ENCODE measurements at places on chromosomes 1 and 21.

DNA sequence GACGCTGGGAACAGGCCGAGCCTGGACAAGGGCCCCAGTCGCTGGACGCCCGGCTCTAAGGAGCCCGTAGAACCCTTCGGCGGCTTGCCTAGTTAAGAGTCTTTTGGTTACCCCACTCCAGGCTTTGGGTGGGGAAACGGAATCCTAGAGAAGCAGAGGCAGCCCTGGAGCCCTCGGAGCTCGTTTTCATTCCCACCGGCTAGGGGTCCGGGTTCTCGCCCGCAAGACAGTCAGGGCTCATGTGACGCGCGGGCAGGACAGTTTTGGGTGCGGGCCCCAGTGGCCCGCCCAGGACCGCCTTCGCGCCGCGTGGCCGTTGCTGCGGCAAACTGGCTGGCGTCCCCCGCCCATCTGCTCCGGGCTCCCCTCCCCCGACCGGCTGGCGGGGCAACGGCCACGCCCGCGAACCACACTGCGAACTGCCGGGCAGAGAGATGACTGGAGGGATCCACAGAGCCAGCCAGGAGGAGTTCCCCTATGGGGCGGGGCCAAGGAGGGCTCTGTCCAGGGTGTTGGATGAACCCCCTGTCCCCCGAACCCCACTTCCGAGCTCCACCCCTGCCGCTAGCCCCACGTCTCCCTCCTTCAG is 829 bp upstream of the HES2 start:
- DNase-seq, result peak; percentile 70

GRCh38 chr1:110390096-110390495 is 730 bp downstream of the SLC16A4 start:
- no peak for DNase-seq

DNA sequence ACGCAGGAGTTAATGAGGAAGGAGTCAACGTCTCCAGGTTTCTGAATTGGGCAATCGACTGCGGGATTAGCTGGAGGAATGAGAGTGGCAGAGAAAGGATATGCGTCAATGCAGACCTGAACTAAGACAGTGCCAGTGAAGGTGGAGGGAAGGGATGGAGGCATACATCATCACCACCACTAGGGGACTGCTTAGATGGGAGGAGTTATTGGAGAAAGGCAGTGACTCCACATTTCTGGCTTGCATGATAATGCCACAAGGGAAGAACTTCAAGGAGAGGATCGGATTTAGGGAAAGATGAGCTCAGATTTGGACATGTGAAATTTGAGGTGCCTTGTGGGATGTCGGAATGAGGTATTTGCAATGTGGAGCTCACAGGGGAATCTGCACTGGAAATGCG is 17.5 kb downstream of the VASH2 start:
- DNase-seq, result no peak

DNA sequence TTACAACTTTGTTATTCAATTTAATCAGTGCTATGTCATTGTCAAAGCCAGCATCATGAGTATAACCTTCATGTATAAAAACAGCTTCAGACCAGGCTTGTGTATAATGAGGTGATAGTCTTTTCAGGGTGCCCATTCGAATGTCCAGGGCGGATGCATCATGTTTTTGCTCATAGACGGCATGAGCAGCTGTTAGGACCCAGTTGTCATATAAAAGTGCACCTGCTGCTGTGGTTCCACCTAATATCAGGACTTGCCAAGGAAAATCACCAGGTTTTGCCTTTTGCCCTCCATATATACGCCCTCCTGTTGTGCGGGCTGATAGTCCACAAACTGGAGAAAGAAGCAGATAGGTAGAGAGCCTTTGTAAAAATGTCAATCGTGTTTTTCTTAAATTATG is 14.9 kb downstream of the TARDBP start:
- no peak for DNase-seq

GRCh38 chr1:214664651-214665433 is 61.8 kb downstream of the CENPF start:
- no peak for DNase-seq

DNA sequence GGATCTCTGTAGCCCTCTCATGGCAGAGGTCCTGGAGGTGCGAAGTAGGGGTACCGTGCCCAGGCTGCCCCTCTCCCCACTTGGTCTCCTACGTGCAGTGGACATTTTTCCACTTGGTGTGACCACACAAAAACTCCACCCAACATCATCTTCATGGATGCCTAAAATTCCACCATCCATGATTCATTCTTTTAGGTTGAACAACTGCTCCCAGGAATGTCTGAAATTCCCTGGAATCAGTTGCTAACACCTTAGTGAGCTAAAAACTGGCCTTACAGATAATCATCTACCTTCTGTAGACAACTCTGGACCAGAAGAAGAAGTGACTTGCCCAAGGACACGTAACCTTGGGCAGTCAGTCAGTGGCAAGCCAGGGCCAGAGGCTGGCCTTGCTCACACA is 32.1 kb upstream of the CLIC4 start:
- no peak for DNase-seq

DNA sequence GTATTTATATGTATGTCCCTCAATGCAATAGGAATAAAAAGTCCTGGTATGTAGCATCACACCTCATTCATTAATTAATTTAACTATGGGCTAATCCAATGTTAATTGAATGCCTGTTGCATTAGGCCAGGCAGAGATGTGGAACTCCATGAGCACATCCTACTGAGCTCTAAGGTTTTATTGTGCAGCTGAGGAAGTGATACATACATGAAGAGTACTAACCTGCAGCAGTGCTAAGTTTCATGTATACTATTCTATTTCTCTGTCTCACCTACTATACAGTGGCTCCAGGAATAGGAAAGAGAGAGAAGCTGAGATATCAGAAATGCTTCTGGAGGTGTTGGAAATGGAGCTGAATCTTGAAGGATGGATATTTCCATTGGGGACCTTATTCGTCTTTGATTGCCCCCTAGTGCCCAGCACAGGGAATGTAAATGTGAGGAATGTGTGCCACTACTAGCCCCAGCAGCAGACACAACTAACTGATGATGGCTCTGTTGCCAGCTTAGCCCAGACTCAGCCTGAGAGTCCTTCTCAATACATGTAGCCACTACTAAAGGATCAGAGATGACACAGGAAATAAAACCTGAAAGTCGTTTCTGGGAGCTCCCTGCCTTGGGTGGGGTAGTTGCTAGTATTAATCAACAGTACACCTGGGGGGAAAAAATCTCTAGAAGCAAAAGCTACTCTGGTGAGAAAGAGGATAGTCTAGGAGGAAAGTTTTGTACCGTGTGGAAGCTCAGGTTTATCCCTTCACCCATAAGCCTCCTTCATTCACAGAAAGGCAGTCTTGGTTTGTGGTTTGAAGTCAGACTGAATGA is 173.3 kb upstream of the FOXD3 start:
- DNase-seq, result peak; percentile 58

DNA sequence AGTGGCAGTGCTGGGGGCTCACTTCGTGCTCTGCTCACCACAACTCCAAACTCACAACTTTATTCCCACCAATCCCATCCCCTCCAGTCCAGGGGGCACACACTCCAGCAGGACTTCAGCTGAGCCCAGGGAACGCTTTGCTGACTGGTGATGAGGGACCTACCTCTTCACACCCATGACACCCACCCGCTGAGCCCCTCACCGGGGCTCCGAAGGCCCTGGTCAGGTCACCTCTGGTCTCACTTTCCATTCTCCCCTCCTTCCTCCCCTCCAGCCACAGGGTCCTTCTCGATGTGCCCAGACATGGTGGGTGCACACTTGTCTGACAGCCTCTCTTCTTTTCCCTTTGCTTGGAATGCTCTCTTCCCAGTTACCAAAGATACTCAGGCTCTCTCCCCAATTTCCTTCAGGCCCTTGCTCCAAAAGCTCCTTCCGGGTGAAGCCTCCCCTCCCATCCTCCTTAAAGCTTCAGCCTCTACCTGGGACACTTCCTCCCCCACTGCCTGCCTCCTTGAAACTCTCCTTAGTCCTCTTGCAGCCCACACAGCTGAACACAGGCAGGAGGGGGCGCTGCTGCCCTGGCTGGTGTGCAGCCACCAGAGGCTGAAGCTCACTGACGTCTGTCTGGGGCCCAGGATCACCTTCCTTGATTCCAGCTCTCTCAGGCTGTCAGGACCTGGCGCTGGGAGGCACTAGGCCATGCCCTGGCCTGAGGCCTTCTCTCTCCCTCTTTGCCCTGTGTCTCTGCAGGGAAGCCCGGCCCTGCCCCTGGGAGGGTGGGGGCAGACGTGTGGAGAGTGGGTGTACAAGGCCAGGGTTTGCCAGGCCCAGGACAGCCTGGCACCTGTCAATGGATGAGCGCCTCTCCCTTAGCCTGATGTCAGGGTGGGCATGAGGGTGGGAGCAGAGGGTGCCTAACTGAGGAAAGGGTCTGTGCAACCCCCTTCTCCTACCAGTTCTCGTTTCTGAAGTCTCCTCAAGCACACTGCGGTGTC is 1.6 kb downstream of the KCNE1 start:
- DNase-seq, result peak; percentile 83

GRCh38 chr1:80211691-80212380 is 1205.3 kb upstream of the ADGRL4 start:
- DNase-seq, result no peak

DNA sequence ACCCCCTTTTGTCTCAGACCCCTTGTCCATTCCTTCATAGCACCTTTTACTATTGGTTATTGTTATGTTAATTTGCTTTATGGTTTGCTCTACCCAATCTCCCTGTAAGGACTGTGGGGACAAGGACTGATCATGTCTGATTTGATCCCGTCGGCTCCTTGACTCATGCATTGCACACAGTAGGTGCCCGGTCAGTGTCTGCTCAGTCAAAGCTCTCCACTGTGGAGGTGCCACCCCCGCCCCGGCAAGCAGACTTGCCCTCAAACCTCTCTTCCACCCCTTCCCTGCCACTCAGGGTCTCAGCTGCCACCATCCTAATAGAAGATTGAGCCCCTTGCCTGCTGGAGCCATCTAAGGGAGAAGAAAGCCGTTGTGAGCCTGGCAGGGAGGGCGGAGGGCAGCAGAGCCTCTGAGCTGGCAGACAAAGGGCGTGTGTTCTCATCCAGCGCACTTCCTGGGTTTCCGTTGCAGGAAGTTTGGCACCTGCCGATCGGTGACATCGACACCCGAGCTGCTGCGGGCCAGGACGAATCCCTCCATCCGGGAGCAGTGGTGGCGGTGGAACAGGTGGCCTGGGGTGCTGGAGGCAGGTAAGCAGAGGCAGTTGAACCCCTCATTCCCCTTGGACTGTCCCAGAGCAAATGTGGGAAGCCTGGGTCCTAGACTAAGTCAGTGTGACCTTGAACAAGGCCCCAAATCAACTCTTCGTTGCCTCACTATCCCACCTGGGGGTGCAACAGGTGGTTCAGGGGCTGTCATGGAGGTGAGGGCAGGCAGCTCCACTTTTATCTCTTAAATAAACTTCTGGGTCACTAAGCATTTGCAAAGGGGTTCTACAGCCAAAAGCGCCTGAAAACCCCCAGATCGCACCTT is 2.2 kb upstream of the FBLIM1 start:
- DNase-seq, result peak; percentile 52

DNA sequence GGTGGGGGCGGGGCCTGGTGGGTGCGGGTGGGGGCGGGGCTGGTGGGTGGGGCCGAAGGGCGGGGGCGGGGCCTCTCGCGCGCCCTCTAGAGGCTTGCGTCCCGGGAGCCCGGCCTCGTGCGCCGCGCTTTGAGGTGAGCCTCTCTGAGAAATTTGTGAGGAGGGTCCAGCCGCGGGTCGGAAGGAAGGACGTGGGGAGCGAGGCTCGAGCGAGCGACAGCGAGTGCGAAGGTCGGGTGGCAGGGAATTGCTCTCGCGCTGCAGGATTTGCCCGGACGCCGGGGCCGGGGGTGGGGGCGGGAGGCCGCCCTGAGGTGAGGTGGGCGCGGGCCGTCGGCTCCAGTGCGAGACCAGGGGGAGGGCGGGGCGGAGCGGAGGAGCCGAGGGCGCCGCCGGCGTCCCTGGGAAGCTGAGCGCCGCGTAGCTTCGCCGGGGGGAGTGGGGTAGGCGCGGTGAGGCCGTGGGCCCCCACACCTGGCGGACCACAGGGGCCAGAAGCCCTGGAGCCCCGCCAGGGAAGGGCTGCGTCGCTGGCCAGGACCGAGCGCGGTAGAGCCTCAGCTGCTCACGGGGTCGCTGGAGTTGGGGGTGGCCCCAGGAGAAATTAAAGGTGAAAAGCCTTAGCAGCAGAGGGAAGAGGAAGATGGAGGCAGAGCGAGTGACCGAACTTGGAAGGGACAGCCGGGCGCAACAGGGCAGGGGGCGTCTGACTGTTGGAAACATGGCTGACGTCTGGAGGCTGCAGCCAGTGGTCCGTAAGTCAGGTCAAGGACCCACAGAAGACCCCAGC is 754 bp upstream of the LSS start:
- DNase-seq, result peak; percentile 93

DNA sequence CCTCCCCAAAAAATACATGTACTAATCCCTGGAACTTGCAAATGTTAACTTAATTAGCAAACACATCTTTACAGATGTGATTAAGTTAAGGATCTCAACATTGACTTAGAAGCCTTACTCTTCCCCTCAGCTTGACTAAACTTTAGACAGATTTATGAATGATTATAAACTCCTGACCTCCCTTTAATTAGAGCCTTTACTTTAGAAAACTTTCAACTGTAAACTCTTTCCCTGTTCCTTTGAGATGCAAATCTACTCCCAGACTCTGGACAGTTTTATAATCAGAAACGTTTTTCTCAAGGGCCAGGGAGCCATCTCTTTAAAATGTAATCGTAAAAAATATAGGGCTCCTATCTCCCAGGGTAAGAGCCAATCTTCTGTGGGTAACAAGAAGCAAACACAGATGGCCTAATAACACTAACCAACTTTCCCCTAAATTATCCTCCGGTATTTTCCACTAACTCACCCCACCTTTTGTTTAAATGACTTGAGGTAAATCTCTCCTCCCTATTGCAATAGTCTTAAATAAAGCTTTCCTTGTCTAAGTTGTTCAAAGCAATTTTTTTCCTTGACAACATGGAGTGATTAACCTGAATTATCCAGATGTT is 284.1 kb downstream of the BRINP3 start:
- no peak for DNase-seq

DNA sequence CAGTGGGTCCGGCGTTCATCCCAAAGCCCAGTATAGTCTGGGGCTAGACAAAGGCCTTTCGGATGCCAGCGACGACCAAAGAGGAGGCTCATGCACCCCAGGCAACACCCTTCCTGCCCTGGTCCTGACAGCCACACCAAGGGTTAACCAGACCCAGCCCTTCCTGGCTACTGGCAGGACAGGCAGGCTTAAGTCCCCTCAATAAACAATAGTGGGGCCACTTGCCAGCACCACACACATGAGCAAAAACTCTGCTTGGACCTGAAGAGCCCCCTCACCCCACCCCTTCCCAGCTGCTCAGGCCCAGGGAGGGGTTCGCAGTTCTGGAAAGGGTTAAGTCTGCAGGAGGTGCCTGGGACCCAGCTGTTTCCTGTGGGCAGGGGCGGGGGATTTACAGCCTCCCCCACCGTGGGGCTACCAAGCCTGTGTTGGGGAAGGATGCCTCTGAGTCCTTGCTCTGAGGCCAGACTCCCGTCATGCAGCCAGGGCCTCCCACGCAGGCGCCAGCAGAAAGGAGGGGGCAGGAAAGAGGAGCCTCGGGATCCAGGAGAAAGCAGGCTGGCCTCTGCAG is 18.2 kb downstream of the PHLDA3 start:
- DNase-seq, result no peak

DNA sequence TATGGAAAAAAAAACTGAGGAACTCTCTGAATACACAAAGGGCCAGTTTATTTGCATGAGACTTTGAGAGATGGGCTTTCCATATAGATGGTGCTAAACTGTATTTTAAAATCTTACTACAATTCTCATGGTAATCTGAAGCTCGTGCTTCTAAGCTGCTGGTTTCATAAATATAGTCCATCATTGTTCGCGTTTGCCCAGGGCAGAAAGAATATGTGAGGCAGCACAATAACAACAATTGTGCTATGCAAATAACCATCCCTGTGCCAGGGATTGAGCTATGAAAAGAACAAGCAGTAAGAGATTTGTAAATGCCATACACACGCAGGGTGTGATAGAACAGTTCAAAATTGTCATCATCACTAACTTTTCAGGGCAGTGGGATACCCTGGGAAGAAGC is 4.9 kb upstream of the EPS15 start:
- no peak for DNase-seq

Data from ecto neural progenitor cell (in vitro differentiated cells).